ENCODE measurements at places on chromosomes 7 and 10.
A peak's percentile ranks its signal among the peaks of the same experiment; 100 is the strongest.

DNA sequence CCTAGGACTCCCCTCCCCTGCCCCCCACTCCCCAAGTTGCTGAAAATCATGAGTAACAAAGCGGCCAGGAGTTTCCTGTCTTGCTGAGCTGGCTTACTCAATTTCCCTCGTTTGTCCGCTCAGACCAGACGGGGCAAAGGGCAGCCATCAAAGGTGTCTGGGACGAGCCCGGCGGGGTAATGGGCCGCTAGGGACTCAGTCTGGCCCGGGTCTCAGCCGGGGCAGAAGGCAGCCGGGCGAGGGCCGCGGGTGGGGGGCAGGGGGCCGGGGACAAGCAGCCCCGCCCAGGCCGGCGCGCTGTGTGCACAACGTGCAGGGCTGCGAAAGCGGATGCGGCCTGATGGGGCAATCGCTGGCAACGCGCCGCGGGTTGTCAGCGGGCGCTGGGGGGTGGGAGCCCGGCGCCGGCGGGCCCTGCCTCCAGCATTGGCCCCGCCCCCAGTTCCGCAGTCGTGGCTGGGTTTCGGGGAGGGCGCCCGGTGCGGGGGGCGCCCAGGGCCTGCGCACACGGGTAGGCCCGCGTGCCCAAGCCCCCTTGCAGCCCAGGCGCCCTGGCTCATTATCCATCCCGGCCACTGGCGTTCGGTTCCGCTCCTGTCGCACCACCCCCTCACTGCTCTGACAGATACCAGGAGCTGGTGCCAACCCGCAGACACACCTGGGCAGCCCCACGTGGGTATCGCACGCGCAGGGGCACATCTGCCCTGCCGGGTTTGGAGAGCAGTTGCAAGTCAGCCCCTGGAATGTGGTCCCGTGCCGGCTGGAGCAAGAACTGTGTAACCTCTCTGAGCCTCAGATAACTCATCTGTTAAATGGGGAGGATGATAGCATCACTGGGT, 35.1 kb downstream of the DNAJB12 start:
- H3K27me3 ChIP-seq = no peaks in the 10 kb centered on the region
- H3K4me3 ChIP-seq = peak overlapping the region; percentile 63
- peaks cover 51% of the 10 kb centered on the region for H3K4me1 ChIP-seq
- DNase-seq = peak; percentile 79
- peak overlapping the region; percentile 95 for H3K27ac ChIP-seq
- peaks cover 8% of the 10 kb centered on the region for H3K36me3 ChIP-seq

DNA sequence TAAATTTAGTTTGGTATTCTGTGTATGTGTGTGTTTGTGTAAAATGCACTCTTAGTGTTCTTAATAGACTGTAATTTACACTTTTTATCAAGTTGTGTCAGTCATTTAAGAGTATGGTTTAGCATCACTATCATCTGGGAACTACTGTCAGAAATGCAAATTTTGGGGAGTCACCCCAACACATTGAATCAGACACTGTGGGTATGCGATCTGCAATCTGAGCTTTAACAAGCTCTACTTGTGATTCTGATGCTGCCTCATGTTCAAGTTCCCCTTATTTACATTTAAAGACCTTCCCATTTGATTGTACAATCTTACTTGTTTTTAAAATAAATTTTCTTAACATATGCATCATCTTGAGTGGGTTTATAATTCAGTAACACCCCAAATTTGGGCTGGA, 218.1 kb upstream of the FOXP2 start:
- H3K4me1 ChIP-seq = no peaks in the 10 kb centered on the region
- H3K4me3 ChIP-seq = no peak overlapping the region
- no peaks in the 10 kb centered on the region for H3K36me3 ChIP-seq
- H3K27me3 ChIP-seq = no peaks in the 10 kb centered on the region

DNA sequence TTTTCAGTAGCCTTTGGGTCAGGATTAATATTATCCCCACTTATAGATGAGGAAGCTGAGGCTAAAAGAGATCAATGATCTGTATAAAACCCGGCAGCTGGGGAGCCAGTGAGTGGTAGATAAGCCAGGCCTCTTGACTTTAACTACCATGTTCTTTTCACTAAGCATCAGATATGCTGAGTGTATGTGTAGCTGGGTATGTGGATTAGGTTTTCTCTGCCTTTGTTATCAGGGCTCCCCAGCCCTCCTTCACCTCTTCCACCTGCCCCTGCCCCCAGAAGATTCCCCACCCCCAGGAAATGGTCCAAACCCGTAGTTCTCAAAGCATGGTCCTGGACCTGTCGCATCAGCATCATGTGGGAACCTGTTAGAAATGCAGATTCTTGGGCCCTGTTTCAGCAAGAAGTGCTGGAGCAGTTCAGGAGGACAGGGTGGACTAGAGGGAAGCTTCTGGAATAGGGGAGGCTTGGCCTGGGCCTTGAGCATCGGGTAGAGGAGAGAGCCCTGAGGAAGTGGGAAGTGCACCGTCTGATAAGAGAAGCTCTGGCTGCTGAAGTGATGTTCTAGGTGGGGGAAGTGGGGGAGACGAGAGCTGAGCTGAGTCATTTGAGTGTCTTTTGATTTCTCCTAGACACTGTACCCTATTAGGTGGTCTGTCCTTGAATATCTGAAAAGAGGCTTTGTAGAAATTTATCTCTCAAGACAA, 101.3 kb downstream of the HIF1AN start:
- no peaks in the 10 kb centered on the region for H3K36me3 ChIP-seq
- H3K4me1 ChIP-seq = no peaks in the 10 kb centered on the region
- H3K27ac ChIP-seq = no peak overlapping the region
- DNase-seq = no peak
- peaks cover 68% of the 10 kb centered on the region for H3K27me3 ChIP-seq

- H3K27ac ChIP-seq = no peak overlapping the region
- no peaks in the 10 kb centered on the region for H3K36me3 ChIP-seq
- no peaks in the 10 kb centered on the region for H3K4me1 ChIP-seq
- H3K4me3 ChIP-seq = no peak overlapping the region
- no peak for DNase-seq
Measured at GRCh38 chr10:45163315-45163975, 152.0 kb downstream of the OR13A1 start.

- H3K27ac ChIP-seq = peak overlapping the region; percentile 49
- peaks cover 62% of the 10 kb centered on the region for H3K4me1 ChIP-seq
- H3K4me3 ChIP-seq = no peak overlapping the region
Measured at GRCh38 chr10:102770792-102771191, 27.0 kb downstream of the WBP1L start.

DNA sequence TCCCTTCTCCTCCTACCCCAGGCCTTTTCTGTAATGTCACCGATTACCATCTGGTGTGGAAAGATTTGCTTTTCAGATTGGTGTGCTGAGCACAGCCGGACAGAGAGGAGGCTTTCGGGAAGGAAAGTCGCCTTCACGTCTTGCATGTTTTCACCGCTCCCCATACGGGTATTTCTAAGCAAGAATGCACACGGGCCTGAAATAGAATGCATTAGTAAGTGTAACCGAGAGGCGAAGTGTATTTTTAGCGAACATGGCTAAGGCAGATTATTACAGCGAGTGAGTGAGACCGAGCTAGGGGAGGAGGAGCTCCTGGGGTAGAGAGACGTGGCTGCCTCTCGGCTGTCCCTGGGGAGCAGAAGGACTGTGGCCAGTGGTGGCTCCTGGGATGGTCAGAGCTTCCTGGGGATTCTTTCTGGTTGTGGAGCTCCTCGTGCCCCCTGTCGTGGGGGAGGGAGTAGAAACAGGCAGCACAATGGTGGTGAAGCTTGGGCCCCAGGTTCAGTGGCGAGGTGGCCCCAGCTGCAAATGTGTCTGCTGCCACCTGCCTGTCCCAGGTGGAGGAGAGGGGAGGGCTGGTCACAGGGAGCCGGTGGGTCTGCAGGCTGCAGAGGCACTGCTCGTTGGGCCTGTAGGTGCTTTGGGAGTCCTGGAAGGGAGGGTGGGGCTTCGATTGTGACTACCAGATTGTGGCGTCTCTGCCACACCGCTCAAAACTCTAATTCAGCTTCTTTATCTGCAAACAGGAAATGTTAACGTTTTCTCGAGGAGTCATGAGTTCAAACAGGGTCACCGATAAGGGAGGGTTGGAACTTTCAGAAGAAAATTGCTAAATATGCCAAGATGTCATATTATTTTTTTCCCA, 135.8 kb downstream of the CAMK1D start:
- no peak overlapping the region for H3K27ac ChIP-seq
- no peak overlapping the region for H3K4me3 ChIP-seq
- H3K36me3 ChIP-seq = peaks cover 3% of the 10 kb centered on the region

All from central memory CD8-positive, alpha-beta T cell (primary cell).